ENCODE measurements at places on chromosomes 7 and 10.

DNA sequence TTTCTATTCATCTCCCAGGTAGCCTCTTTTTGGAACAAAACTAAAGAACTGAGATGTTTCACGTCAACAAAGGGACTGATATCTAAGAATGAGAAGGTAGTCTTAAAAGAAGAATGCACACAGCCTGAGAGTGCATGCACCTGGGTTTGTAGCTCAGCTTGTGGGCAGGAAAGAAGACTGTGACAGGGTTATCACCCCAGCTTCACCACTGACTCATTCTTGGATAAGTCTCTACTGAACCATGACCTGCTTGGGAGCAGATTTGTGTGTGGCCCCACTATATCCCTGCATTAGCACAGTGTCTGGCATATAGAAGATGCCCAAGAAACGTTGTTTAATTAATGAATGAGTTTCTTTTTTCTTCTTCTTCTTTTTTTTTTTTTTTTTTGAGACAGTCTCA is 187.5 kb downstream of the GPAM start:
- DNase-seq: no peak

DNA sequence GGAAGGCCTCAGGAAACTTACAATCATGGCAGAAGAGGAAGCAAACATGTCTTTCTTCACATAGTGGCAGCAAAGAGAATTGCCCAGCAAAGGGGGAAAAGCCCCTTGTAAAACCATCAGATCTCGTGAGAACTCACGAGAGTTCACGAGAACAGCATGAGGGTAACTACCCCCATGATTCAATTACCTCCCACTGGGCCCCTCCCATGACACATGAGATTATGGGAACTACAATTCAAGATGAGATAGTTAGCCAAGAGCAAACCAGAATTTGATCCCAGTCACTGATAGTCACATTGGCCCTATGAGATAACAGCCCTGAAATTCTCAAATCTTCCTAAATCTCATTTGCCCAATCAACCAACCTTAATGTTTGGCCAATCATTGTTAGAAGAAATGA is 18.2 kb upstream of the ITPRID1 start:
- no peak for DNase-seq

DNA sequence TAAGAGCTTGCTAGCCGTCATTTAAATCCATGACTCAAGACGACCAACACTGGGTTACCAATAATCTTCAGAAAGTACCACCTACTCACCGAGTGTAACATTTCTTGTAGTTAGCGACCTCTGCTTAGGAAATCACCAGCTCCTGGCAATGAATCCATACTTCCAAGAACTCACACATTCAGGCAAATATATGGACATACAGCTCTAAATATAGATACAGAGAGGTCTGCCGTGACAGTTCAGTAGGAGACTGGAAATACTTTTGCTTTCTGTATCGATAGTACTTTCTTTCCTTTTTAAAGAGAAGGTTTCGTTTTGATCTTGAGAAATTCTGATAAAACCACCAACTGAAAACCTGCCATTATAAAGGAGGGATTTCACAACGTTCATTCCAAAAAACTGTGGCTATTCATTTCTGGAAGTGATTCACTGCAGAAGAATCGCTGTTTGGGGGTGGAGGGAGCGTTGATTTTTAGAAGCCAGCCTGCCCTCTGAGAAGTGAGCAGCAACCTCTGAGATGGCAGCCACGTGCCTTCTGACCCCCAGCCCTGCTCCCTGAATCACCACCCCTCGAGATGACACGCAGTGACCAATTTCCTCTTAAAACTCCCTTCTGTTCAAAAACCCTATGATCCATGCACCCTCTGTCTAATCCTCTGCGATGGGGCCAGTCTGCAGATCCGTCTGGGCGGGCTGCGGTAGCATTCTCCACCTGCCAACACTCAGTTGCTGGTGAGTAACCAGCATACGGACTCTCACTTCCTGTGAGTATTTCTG is 179.0 kb upstream of the KLF14 start:
- peak; percentile 74 for DNase-seq

DNA sequence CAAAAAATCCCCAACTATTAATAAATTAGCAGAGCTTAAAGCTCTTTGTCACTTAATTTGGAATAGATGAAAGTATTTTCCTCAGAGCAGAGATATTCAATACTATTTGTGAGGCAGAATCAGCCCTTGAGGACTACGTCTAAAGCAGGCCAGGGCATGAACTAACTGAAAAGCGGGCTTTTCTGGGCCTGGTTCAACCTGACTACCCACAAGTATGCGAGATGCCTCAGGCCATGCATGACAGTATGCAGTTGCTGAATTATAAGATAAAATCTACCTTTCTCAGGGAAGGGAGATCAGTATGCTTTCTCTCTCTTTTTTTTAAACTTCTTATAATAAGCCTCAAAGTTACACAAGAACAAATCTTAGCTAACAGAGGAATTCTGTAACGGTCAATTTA is 20.1 kb downstream of the TMEM168 start:
- no peak for DNase-seq

- no peak for DNase-seq
These were observed 94.3 kb downstream of the IDE start for GRCh38 chr10:92479547-92479946.

DNA sequence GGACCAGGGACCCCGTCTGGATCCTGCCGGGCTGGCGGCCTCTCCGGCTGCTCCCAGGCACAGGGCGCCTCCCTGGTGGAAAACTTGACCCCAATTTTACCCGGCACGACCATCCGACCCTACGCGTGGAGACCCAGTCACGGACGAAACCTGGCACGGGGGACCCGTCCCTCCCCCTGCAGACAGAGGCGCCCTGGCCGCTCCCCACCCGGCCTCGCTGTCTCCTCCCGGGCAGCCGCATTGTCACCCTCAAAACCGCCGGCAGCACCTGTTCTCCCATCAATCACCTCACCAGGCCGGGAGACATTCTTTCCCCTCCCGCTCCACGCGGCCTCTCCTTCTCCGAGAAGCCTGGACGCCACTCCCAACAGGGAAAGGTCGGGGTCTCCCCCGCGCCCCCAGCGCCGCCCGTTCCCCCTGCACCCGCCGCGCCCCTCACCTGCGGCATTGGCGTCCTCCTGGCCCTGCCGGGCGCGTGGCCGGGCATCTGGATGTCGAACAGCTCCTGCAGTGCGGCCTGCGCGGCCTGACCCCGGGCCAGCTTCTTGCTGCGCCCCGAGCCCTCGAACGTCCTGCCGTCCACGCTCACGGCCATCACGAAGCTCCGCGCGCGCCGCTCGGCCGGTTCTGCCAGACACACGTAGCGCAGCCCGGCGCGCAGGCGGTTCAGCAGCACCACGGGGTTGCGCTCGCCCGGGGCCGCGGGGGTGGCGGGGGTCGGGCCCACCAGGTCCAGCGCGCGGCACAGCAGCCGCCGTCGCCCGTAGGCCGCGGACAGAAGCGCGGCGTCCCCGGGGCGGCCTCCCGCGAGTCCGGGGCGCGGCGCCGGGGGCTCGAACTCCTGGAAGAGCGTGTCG is 306.6 kb downstream of the WDR37 start:
- no peak for DNase-seq

- DNase-seq: no peak
These were observed 252.8 kb upstream of the LRRTM3 start for GRCh38 chr10:66673071-66673470.

GRCh38 chr7:42175834-42176723 is 60.9 kb downstream of the GLI3 start:
- DNase-seq: no peak

- DNase-seq: no peak
These were observed 880 bp upstream of the MGAM2 start for GRCh38 chr7:142110638-142111037.

DNA sequence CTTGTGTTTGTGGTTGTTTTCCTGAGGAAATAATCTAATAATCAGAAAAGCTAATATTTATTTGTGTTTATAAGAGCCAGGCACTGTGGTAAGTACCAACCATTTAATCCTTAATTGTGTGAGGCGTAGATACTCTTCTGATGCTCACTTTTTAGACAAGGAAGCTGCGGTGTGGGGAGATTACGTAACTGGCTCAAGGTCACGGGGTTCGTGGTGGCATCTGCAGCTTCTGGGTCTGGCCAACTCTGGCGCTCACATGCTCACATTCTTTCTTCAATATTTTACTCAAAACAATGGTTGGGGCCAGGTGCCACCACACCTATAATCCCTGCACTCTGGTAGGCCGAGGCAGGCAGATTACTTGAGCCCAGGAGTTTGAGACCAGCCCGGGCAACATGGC is 77.6 kb downstream of the RALA start:
- DNase-seq: peak; percentile 70

DNA sequence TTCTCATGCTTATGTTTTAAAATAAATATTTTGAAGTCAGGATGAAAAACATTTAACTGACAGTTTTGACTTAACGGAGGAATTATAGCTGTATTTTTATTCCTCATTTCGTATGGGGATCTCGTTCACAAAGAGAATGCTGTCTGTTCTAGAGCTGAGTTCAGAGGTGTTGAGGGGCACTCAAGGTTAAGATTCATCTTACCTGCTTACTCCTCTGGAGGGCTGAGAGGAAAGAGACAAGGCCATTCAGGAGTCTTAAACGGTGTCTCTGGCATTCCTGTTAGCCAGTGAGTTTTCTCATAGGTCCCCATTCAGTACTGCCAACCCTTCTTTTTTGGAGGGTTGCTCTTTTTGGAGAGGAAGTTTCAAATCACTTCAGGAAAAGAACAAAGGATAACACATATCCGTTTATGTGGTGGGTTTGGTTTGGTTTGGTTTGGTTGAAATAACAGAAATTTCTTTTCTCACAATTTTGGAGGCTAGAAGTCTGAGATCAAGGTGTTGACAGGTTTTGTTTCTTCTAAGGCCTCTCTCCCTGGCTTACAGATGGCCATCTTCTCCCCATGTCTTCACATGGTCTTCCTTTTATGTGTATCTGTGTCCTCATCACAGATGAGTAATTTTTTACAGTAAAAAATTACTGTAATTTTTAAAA is 23.1 kb downstream of the CALHM2 start:
- no peak for DNase-seq

- DNase-seq: no peak
These were observed 270.6 kb upstream of the PHF14 start for GRCh38 chr7:10703059-10703458.

DNA sequence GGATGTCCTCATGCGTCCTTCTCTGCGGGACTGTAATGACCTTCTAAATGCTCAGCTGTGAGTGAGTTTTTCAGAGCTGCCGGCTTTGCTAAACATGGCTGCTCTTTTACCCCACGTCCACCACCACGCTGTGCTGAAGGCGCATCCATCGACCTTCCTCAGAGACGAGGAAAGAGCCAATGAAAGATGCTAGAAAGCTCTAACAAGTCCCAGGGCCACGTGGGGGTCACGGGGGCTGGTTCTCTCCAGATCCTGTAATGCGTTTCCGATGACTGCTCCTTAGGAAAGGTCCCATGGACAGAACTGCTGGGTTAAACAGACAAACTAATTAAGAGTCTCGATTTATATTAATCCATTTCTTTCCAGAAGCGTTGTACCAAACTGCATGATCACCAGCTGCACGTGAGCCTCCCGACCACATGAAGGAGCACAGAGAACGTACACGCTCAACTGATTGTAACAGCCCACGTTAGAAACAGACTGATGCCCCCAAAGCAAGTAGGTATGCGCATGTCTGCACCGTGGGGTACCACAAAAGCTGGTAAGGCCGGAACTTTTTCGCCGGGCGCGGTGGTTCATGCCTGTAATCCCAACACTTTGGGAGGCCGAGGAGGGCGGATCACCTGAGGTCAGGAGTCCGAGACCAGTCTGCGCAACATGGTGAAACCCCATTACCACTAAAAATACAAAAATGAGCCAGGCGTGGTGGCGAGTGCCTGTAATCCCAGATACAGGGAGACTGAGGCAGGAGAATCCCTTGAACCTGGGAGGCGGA is 109.6 kb downstream of the TCERG1L start:
- DNase-seq: no peak

DNA sequence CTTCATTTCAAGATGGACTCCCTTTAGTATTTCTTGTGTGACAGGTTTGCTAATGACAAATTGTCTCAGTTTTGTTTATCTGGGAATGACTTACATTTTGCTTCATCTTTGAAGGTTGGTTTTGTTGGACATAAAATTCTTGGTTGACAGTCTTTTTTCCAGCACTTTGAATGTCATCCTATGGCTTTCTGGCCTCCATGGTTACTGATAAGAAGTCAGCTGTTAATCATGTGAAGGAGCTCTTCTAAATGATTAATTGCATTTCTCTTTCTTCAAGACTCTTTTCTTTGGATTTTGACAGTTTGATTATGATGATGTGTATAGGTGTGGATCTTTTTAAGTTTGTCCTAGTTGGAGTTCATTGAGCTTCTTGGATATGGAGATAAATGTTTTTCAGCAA is 26.9 kb upstream of the HHEX start:
- peak; percentile 36 for DNase-seq

Data from hematopoietic multipotent progenitor cell treated with erythropoietin and hydrocortisone succinate and interleukin-3 and kit ligand, for 6 days (in vitro differentiated cells).